ENCODE measurements at places on chromosomes 11 and 22.

DNA sequence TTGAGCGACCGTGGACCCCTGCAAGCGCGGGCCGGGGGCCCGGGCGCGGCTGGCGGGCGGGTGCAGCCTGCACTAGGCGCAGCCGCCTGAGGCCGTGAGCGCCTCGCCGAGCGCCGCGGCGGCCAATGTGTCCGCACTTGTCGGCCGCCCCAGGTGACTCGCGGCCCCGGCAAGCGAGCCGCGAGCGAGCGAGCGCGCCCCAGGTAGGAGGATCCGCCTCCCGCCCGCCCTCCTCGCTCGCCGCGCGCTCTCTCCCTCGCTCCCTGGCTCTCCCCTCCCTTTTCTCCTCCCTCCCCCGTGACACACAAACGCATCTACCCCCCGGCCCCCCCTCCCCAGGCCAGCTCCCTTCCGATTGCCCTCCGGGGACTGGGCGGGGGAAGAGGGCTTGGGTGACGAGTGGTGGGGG lies at the start of gene WNT7B:
TSS of gene WNT7B (minus strand) at position 160 of the 409 bp plus-strand sequence. CDS start 408 bp downstream, outside the sequence.
- DNase-seq: peak; percentile 22

DNA sequence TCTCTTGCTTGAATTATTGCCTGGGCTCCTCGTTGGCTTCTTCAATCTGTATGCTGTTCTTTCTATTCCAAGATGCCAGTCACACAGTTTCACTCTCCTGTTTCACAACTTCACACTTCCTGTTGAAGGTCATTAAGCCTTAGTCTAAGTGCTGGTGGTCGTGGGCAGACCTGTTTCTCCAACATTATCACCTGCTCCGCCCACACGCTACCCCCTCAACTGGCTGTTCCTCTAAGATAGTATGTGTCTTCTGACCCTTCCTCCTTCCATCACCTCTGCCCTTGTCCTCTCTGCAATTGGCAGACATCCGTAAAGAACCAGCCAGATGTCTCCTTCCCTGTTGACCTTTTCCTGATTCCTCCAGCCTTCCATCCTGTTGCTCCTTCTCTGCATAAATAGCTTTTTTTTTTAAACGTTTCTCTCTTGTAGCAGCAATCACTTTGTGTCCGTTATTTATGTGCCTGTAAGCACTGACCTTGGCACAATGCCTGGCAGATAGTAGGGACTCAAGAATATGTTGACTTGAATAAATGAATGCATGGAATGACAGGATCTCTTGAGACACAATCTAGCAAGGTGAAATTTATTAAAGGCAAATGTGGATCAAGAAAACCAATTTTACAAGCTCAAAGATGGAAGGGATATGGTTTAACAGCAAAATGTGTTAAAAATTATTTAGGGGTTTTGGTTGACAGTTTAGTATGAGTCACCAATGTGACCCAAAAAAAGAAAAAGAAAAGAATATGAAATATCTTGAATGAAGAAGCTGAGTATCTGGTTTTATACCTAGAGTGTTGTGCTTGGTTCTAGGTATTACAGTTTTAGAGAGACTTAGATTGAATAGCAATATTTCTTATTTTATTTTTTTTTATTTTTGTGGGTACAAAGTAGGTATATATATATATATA lies 12.6 kb downstream of the DIXDC1 start:
- DNase-seq: no peak

DNA sequence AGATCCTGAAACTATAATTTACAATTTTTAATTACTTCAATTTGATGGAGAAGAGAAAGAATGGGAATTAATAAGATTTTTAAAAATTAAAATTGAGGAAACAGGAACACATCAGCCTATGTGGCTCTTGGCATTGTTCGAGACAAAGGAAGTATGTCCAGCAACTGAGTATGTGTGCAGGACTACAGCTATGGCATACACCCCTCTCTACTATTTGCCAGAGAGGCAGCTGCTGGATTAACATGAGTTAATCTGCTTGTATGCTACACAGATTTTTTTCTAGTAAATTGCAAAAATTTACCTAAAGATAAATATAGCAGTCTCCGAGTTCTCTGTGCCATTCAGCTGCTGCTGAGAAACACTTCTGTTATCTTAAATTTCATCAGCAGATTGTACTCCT lies 70.6 kb downstream of the PHF21A start:
- no peak for DNase-seq

DNA sequence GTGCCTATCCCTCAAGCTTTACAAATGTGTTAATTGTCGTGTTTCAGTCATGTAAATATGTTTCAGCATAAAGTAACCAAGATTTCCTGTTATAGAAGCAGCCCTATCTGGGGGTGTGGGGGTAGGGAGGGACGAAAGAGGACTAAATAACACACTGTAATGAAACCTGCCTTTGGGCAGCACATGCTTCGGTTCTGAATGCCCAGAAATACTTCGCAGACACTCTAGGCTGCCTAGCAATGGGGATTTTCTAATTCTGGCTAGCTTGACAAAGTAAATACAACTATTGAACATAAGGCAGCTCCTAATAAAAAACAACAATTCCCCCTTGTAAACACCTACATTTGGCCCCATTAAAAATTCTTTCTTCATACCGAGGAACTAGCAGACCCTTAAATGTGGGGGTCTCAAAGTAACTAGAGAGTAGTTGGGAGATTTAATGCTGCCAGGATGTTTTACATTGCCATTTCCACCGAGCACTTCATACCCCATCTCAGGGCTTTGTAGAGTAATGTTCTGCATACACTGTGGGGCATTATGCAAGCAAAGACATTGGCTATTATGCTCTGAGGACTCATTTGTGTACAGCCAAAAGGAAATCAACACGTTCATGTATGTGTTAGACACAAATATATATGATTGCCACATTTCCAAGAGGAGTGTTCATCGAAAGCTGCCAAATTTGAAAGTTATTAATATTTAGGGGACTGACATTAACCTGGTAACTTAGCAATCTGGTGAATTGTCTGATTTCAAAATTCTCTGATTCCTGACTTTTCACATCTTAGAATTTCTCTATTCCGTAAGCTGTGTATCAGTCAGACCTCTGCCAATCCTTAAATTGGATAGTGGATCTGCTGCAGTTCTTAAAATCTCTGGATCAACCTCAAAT lies 42.1 kb downstream of the PAX6 start:
- no peak for DNase-seq

DNA sequence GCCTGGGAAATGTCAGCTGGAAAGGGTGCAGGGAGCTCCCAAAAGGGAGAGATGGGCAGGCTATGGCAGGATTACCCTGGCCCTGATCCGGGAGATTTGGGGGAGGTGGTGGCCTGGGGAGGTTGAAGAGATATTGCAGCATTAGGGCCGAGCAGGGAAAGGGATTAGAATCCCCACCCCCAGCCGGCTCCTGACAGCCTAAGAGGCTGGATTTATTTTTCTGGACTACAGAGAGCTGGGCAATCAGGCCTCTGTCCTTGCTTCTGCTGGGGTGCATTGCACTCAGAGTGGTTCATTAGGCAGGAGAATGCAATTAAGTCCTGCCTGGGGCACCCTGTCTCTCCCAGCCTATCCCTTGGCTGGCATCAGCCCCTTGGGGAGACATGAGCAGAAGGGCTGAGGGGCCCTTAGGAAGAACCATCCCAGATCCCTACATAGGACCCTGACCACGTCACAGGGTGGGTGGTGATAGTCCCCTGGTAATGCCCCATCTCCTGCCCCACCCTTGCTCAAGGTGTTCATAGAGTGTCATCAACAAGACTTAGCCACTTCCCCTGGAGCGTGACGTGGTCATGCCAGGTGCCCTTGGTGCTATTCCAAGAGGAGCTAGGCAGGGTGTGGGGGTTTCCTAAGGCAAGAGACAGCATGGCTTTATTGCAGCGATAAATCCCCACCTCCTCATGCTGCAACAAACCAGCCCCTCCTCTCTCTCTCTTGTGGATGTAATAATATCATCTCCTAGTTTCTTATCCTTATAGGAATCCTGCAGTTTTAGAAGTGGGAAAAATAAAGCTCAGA lies 38.4 kb upstream of the KLHL35 start:
- no peak for DNase-seq

GRCh38 chr11:101917226-101917625 lies 904 bp upstream of the ANGPTL5 start:
- no peak for DNase-seq

GRCh38 chr11:64607381-64607985 lies 16.5 kb downstream of the SLC22A12 start:
- DNase-seq: no peak

DNA sequence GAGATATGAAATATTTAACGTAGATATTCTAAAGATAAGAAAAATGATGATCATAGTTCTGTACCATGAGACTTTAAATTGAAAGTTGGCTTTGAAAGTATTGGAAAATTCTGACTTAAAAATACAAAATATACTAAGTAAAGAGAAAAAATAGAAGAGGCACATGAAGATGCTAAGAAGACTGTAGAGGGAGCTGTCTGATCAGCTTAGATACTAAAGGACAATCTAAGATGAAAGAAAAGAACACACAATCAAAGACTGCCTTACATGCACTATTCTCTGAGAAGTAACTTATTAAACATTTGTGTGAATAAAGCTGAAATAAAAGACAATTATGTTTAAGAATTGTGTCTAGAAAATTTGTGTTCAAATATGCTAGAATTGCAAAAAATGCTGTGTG lies 55.1 kb downstream of the RBMXL2 start:
- DNase-seq: no peak

- DNase-seq: no peak
Observed at GRCh38 chr22:26485806-26486390, 2.2 kb downstream of the SRRD start.

DNA sequence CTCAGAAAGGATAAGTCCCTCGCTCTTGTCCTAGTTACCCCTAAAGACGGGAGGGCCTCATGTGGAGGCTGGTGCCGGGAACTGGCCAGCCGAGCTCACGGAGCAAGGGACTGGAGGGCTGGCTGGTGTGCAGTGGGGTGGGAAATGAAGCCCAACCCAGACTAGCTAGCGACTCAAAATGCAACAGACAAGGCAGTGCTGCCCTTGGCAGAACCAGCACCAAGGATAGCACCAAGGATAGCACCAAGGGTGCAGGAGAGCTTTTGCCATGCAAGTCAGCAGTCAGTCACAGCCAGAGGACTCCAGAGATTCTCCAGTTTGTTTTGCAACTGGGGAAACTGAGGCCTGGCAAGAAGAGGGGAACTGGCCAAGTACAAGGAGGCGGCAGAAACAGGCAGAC lies 6.5 kb upstream of the BATF2 start:
- no peak for DNase-seq

DNA sequence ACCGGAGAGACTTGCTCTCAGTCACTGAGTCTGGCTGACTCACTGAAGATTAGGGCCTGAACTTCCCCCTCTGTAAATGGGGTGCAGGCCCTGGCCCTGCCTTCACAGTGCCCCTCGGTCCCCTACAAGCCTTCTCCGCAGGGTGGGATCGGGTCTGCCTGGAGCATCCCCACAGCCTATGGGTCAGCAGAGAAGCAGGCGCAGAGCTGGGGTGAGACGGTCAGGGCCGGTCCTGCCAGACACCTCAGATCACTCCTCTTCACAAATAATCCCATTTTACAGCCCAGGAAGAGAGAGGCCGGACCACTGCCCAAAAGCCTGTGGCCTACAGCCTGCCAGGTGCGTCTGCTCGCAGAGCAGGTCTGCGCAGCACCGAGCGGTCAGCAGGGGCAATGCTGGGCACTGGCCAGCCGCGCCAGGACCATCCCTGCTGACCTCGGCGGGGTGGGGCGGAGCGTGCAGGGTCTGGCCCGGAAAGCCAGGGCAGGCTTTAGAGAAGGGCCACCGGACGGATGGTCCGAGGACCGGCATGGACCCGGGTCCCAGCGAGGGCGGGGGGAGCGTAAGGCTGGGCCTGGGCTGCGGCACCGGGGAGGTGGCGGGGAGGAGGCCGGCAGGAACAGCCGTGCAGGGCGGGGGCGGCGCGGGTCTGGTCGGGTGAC lies 522 bp upstream of the SEPTIN5 start:
- DNase-seq: no peak

- DNase-seq: no peak
Observed at GRCh38 chr11:73233211-73233610, 15.1 kb downstream of the P2RY2 start.

- no peak for DNase-seq
Observed at GRCh38 chr11:114053406-114053805, 6.1 kb upstream of the ZBTB16 start.

DNA sequence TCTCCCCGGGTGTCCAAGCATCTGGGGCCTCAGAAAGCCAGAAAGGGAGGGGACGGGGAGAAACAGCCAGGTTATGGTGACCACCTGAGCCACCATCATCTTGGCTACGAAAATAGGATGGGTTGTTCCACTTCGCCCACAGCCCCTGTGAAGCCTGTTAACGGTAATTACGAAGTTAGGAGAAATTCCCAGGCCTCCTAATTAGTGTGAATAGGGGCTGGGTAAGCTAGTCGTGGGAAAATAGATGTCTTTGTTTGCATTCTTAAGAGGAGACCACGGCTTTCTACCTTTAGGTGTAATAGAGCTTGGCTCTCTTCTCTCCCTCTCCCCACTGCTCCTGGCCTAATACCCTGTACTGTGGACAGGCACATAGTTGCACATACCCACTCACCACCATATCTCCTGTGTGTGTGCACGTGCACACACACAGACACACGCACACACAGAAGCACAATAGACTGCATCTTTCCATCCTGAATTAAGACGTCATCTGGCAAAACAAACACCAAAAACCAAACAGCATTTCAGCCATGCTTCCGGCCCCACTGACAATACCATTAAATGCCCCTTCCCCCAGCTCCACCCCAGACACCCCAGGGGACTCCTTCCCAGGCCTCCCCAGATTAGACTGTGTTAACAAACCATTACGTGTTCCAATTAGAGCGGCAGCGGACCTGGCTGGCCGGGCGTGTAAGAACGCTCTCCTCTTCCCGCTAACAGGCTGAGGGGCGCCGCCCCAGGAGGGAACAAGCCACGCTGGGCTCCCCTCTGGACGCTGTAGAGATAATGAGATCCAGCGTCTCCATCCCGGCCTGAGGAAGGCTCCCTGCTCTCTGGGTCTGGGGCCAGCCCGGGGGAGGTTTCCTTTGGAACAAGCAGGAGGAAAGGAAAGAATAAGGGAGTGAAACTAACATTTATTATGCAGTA lies 72.8 kb downstream of the TP53I11 start:
- no peak for DNase-seq

DNA sequence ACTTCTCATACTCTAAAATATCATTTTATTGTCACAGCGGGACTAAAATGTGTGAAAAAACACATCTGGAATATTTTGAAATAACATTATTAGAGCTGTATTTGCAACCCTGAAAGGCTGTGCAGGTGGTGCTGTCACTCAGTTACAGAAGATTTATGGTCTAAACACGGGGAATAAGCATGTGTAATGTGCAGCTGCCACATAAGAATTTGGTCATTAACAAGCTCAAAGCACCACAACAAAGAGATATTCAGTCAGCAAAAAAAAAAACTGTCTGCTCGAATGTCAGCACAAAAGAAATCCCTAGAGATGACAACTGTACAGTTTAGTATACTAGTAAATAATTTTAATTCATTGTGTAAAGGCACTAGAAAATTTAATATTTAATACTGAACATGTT lies 31.3 kb downstream of the TMEM123 start:
- DNase-seq: no peak
